NCI-H460 (cell line): ENCODE measurements at places on chromosomes 13 and 19. TPM values are rescaled to one million over a fixed set of nuclear protein-coding genes. Genes with fewer than 3 reads are reported as not detected.

The LGALS14 gene
- not detected in 2 replicates for total RNA-seq

The CBLC gene
- not detected in 2 replicates for total RNA-seq

The CACNG6 gene
- 4.6 and 4.9 TPM in 2 replicates for total RNA-seq

The PODNL1 gene
- total RNA-seq: not detected in 2 replicates

The RNASEH2A gene
- total RNA-seq: 25.6 and 31.1 TPM in 2 replicates

The CGB8 gene
- total RNA-seq: not detected in 2 replicates

The TPTE2 gene
- total RNA-seq: not detected in 2 replicates
